Renal cortical epithelial cell (primary cell): ENCODE measurements at places on chromosomes 7 and 10. TPM values are rescaled to one million over a fixed set of nuclear protein-coding genes. Genes with fewer than 3 reads are reported as not detected.

Gene SYT15B
- 0.52 and 2.3 TPM in 2 replicates for total RNA-seq

Gene AS3MT
- total RNA-seq = 6.1 and 11.4 TPM in 2 replicates

Gene CRYGN
- total RNA-seq = not detected in 2 replicates

Gene PAPOLB
- not detected in 2 replicates for total RNA-seq

Gene DPP6
- total RNA-seq = 0.05 TPM in 1 of 2 replicates, not detected in the other

Gene TMEM139
- 48.2 and 70.5 TPM in 2 replicates for total RNA-seq

Gene ODAD2
- total RNA-seq = 1.2 and 4.7 TPM in 2 replicates

Gene TAC1
- total RNA-seq = 0.10 and 0.35 TPM in 2 replicates

Gene C7orf33
- not detected in 2 replicates for total RNA-seq

Gene STOX1
- total RNA-seq = 0.35 and 2.9 TPM in 2 replicates

Gene SEMA3C
- total RNA-seq = 173 and 349 TPM in 2 replicates

Gene INPP5A
- 30.7 and 40.8 TPM in 2 replicates for total RNA-seq

Gene SPDYE2B
- not detected in 2 replicates for total RNA-seq

Gene ZNF727
- total RNA-seq = 0.10 TPM in 1 of 2 replicates, not detected in the other

Gene KNDC1
- 0.25 TPM in 1 of 2 replicates, not detected in the other for total RNA-seq

Gene EPO
- not detected in 2 replicates for total RNA-seq

Gene NEURL1
- 0.05 and 1.4 TPM in 2 replicates for total RNA-seq

Gene MRPS33
- 44.0 and 51.1 TPM in 2 replicates for total RNA-seq

Gene MACROH2A2
- 21.4 and 28.0 TPM in 2 replicates for total RNA-seq

Gene C10orf62
- 0.35 and 3.2 TPM in 2 replicates for total RNA-seq

Gene TMEM236
- 0.10 TPM in 1 of 2 replicates, not detected in the other for total RNA-seq

Gene ZNF804B
- total RNA-seq = not detected in 2 replicates

Gene RELN
- total RNA-seq = 3.0 and 4.8 TPM in 2 replicates

Gene BMPR1A
- total RNA-seq = 57.0 and 92.9 TPM in 2 replicates

Gene ITPRID1
- not detected in 2 replicates for total RNA-seq

Gene ITIH2
- 0.10 and 1.2 TPM in 2 replicates for total RNA-seq

Gene TAS2R4
- 1.8 TPM in 1 of 2 replicates, not detected in the other for total RNA-seq

Gene FEZF1
- total RNA-seq = not detected in 2 replicates

Gene JAKMIP3
- 0.10 TPM in 1 of 2 replicates, not detected in the other for total RNA-seq

Gene NKX2-3
- not detected in 2 replicates for total RNA-seq

Gene BAZ1B
- total RNA-seq = 34.7 and 66.4 TPM in 2 replicates

Gene C10orf105
- total RNA-seq = not detected in 2 replicates

Gene MSMB
- total RNA-seq = not detected in 2 replicates

Gene GIMAP7
- 0.05 and 0.35 TPM in 2 replicates for total RNA-seq

Gene SPDYE8
- not detected in 2 replicates for total RNA-seq

Gene FZD8
- total RNA-seq = 8.9 and 15.8 TPM in 2 replicates
